Activated CD4-positive, alpha-beta T cell treated with anti-CD3 and anti-CD28 coated beads for 4 hours (primary cell): ENCODE measurements at places on chromosomes 3 and 15.
A peak's percentile ranks its signal among the peaks of the same experiment; 100 is the strongest.

GRCh38 chr3:131223373-131224289, 157.9 kb upstream of the NUDT16 start:
- DNase-seq: no peak

- no peak for DNase-seq
Measured at GRCh38 chr3:129593230-129593594, 13.3 kb downstream of the PLXND1 start.

GRCh38 chr15:51681303-51681963, at the start of gene SCG3:
TSS of gene SCG3 (plus strand) at chr15:51681503. CDS start at chr15:51681756, 253 bp downstream.
- peak; percentile 36 for DNase-seq

- DNase-seq: no peak
Measured at GRCh38 chr3:120102232-120102631, 8.0 kb upstream of the GSK3B start.

GRCh38 chr3:48950051-48950450, 31.4 kb downstream of the ARIH2 start:
- no peak for DNase-seq

- DNase-seq: no peak
Measured at GRCh38 chr3:62368705-62369475, 4.5 kb downstream of the FEZF2 start.

GRCh38 chr15:34047893-34048775, 9.1 kb upstream of the AVEN start:
- DNase-seq: no peak

GRCh38 chr15:67101911-67102598, 36.7 kb downstream of the SMAD3 start:
- DNase-seq: peak; percentile 40

GRCh38 chr3:50370594-50370993, 11.3 kb upstream of the TMEM115 start:
- DNase-seq: no peak

GRCh38 chr3:40120806-40121205, 188.7 kb upstream of the EIF1B start:
- no peak for DNase-seq

DNA sequence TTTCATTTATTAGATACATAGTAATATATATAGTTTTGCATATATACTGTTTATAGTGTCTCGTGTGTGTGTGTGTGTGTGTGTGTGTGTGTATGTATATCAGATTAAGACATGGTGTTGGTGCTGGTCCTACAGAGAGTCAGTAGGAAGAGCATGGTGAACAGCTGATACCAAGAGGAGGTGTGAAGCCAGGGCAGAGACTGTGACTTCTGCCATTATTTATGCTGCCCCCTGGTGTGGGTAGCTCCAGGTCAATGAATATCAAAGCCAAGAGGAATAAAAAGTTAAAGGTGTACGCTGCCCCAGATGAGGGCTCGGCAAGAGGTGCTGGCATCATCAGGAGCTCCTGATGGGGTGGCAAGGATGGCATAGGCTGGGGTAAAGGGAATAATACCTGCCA, 299.5 kb upstream of the RASGRP1 start:
- DNase-seq: no peak

DNA sequence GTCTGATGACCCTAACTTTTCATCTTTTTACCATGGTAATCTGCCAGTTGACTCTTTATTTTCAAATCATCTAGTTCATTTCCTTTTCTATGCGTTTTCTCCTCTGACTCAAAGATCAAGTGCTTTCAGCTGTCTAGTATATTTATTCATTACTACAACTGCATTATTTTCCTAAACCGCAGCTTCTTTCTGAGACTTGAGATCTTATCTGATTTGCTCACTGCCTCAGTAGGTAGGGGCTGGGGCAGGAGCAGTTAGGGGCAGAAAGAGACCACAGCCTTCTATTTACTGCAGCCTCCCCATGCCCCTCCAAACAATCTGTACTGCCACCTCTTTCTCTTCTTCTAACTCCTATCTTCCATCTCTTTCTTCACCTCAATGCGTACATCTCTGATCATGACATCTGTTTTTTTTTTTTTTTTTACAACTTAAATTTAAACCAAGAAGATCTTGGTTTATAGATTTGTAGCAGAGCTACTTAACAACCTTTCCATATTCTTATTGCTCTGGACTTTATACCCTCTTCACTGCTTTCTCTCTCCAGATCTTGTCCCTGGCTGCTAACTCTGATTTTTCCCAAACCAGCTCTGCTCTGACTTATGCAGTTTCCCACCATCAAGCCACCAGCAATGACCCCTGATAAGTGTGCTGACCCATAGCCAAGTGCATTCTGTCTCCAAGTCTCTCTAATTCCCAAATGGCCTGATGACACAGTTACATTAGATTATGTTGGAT, 52.2 kb downstream of the MOBP start:
- no peak for DNase-seq

DNA sequence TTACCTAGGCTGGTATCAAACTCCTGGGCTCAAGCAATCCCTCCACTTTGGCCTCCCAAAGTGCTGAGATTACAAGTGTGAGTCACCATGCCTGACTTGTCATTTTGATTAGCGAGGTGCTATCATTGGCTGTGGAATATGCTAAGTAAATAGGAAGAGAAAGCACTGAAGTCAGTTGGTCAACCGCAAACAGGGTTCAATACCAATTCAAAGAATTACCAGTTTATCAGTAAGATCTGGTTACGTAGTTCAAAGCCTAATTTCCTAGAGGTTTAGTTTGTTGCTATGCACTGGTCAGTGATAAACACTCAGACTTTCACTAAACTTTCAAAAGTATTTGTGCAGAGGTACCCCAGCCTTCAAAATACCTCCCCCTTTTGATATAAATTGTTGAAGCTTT, 29.5 kb downstream of the GLB1 start:
- DNase-seq: no peak

DNA sequence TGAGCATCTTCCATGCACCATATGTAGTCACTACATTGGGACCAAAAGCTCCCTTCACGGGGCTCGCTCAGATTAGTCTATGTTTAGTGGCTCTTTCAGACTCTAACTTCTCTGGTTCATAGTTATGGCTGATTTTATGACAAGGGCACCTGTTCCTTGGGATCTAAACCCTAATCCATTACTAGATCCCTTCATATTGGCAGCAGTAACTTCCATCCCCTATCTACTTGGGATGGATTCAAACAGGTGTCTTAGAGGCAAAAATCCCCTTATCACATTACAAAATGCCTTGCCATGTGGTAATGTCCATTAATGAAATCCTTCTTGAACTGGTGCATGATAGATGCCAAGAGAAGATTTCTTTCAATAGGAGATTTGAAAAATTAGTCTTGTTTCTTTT, 96.7 kb upstream of the TP63 start:
- no peak for DNase-seq

DNA sequence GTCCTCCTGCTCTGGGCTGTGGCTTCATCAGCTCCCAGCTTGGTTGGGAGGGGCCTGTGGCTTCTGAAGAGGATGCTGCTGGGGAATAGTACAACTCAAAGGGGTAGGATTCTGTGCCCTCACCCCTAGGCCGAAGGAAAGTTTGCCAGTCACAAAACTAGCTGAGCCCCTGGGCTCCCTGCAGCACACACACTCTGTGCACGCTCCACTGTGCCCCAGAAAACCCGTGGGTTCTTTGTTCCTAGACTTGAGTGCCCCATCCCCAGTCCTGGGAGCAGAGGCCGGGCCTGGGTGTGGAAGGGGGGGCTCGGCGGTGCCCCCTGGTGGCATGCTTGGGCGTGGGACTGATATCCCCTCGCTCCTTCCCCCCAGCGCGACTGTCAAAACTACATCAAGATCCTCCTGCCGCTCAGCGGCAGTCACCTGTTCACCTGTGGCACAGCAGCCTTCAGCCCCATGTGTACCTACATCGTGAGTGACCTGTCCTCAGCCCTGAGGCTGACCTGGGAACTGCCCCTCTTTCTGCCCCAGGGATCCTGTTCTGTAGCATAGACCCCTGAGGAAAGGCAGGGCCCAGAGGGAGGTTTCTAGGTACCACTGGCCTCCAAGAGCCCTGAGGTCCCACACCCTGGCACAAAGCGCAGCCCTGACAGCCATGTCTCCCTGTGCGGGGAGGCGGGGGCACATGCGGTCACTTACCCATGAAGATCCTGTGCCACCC, 14.2 kb downstream of the CIB1 start:
- peak; percentile 52 for DNase-seq

DNA sequence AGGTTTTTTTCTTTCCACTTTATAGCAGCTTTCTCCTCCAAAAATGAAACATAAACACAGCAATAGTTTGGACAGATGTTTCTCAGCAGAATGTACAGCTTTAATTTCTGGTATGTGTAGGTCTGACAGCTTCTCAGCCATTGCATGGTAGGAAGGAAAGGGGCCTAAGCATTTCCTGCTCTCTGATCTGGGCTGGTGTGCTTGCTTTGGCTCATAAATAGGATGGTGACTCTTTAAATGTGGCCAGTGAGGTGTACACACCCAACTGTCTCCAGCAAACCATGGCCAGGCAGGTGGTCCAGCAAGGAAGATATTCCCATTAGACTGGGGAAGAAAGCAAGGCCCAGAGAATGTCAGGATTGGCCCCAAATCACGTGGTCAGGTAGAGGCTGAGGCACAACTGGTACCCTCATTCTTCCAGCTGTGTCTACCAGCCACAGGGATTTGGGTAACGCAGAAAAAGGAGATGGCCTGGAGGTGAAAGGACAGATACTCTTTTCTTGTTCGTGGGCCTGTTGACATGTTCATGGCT, 52.1 kb downstream of the ITGA11 start:
- DNase-seq: no peak

DNA sequence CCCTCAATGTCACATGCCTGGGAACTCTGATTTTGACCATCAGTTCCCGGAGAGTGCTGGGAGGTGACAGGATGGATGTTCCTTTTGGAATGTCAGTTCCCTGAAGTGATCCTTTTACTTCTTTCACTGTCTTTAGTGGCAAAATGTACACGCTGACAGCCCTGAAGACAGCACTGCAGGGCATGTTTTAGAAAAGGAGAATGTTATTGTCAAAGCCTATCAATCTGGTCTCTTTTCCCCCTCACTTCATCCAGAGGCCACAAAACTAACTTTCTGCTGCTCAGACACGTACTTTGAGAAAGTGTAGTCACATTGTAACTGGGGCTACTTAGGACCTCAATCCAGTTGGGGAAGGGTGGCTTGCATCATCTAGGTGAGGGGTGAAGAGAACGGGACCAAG, 14.0 kb upstream of the NEO1 start:
- DNase-seq: no peak

GRCh38 chr3:42052484-42053351, 38.4 kb upstream of the TRAK1 start:
- no peak for DNase-seq

- no peak for DNase-seq
Measured at GRCh38 chr3:23303601-23304217, 100.6 kb downstream of the UBE2E2 start.

DNA sequence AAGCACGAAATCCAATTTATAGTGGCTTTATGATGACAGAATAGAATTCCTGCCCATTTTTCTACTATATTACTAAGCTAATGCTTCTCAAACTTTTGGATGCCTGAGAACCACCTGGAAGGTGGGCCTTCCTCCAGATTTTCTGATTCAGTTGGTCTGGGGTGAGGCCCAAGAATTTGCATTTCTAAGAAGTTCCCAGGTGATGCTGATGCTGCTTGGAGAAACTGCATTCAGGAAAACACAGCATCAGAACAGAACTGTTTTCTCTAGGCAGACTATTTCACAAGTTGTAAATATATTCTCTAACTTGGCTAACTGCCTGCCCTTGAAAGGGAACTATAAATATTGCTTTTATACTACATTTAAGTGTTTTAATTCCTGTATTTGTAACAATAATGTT, 644.9 kb upstream of the DPPA4 start:
- no peak for DNase-seq

DNA sequence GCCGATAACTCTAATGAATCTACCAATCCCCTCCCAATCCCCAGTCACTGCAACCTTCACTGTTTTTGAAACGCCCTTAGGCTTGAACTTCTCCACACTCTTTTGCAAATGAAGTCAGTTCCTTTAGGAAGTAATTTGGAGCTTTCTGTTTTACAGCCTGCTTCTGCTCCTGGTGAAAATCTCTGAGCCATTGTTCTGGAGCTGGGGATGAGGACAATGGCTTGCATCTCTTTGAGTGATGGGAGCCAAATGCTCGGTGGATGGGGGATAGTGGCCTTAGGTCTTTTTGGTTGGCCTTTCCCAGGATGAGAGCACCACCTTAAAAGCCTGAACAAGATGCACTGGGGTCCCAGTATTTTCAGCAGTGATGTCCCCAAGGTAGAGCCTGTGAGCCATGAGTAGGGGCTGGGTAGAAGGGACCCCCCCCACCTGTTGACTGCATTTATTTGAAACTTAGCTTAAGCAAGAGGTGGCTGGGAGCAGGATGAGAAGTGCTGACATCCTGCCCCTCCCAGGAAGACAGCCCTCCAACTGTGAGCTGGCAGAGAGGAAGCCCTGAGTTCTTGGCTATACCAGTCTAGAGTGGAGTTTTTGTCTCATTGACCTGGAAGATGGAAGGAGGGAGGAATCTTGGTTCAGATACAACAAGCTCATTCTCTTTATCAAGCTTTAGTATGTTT, 7.6 kb upstream of the MYO5C start:
- DNase-seq: no peak

DNA sequence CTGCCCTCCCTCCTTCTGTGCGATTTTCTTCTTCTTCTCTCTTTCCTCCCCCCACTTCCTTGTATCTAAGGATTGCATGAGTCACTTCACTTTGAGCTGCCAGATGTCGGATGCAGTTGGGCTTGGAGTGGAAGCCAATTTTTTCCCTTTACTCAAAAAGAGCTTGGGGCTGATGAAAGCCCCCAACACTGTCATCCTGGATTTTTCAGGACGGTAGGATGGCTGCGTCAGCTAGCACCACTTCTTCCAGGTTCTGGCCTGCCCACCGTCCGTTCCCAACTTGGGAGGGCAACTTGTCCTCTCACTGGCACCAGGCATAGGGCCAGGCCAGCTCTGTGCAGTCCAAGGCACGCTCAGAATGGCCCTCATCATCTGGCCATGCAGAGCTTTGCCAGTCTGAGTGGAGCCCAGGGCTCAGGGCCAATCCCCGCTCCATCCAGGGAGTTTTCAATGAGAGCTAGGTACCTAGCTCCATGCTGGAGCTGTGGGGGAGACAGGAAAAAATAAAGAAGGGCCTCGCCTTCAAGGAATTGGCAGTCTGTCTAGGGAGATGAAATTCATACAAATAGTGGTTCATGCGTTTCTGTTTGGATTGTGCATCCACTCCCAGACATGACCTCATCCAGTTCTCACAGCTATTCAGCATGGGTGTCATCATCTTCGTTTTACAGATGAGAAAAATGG, 47.7 kb upstream of the INSYN1 start:
- DNase-seq: no peak
